ENCODE measurements at places on chromosomes 7 and 10. TPM values are rescaled to one million over a fixed set of nuclear protein-coding genes. Genes with fewer than 3 reads are reported as not detected.

DNA sequence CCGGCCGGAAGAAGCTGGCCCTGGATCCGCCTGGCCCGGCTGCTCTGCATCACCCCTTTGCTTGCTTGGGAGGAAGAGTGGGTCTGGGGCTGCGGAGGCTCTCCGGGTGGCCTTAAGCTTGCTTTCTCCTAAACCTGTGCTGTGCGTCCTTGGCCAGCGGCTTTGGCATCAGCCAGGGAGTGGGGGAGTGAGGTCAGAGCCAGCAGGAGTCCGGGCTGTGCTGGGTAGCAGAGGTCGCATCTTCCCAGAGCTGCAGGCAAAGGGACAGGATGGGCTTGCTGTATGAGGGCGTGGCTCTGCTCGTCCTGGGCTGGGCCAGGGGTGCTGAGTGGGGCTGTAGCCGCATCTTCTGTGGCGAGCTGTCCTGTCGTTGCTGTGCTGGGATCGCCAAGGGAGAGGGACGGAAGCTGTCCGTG is 21.1 kb downstream of the BNIP3 start:
- DNase-seq: no peak

DNA sequence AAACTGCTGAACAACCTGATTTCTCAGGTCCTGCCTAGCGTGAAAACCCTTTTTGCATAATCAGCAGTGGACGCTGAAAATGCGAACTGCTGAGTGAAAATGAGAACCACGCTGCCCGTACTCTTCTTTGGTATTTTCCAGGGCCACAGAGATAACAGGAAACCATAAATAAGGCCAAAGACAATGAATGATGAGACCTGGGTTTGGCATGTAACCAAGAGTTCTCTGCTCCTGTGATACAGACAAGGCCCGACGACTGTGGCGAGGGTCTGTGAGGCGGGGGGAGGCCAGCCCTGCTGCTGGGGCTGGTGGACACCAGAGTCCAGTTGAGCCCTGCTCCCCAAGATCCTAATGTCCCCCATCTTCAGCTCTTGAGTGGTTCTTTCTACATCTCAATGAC is 236.0 kb downstream of the WDR11 start:
- DNase-seq: no peak

DNA sequence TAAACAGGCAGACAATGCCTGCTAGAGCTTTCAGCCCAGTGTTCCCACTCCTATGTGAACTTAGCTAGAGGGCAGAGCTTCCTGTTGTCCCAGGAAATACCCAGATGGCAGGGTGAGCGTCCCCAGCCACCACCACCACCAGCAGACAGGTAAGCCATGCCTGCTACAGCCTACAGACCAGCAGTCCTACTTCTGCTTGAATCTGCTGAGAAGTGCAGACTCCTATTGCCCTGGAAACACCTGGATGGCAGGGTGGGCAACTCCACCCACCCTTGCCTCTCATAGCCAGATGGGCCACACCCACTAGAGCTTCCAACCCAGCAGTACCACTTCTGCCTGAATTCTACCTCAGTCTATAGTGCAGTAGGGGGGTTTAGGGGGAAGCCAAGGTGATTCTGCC is 64.4 kb downstream of the FBXL13 start:
- no peak for DNase-seq

DNA sequence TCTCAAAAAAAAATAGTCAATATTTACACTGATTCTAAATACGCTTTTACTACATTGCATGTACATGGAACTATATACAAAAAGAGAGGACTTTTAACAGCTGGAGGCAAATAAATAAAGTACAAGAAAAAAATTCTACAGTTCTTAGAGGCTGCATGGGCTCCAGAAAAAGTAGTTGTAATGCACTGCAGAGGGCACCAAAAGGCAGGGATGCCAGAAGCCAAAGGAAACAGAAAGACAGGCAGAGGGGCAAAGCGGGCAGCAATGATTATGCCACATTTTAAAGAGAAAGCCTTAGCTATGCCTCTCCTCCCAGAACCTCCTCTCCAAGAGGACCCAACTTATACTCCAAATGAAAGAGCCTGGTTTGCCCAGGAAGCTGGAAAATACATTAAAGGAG is 11.6 kb upstream of the ADCK2 start:
- no peak for DNase-seq

GRCh38 chr7:12550956-12551355 is 19.6 kb upstream of the SCIN start:
- DNase-seq: no peak

DNA sequence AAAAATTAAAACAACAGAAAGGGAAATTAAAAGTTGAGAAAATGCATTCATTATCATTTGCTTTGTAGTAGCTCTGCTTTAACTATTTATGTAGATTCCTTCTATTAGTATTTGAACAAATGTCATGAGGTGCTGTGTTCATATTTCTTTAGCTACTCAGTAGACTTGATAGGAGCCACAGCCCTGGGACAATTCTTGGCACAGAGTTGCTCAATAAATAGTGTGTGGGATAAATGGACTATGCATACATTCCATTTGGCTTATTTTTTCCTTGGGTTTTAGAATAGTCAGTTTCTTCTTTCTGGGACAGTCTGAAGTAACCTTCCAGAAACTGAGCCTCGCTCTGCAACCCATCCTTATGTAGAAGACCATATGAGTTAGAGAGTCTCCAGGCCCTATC is 13.4 kb downstream of the RPP30 start:
- DNase-seq: no peak

DNA sequence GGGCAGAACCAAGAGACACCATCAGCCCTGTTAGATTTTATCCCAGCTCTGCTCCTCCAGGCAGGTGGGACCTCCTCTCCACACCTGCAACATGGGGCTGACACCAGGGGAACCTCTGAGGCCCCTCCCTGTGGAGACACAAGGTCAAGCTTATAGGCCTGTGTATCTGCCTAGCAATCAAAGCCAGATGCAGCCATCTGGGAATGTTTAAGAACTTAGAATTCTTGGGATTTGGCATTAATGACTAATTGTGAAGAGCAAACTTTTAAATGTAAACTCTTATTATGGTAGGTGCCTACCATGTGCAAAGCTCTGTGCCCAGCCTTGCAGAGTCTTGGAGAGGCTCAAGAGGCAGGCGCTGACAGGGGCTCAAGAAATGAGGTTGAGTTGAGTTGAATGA is 52.1 kb downstream of the TBATA start:
- no peak for DNase-seq

- DNase-seq: no peak
Observed at GRCh38 chr7:46993396-46993795, 588.5 kb downstream of the TNS3 start.

GRCh38 chr10:28256776-28257175 is 46.1 kb downstream of the MPP7 start:
- DNase-seq: no peak

- DNase-seq: no peak
Observed at GRCh38 chr7:83835424-83835823, 186.5 kb upstream of the SEMA3E start.

DNA sequence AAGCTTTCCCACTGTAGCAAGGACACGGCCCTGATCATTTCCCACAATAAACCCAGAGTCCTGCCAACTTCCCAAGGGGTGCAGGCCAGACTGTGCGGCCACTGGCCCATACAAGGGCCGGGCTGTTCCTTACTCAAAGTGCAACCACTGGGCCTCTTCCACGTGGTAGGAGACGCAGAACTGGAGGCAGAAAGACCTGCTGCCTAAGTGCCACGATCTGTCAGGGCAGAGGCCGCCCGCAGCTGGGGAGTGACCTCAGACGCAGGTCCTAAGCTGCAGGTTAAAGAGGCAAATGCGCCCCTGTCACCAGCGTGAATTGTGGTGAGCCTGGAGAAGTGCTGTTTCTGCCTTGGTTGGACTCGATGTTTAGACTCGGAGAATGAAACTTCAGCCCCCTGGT is 26.2 kb downstream of the GPER1 start:
- no peak for DNase-seq

DNA sequence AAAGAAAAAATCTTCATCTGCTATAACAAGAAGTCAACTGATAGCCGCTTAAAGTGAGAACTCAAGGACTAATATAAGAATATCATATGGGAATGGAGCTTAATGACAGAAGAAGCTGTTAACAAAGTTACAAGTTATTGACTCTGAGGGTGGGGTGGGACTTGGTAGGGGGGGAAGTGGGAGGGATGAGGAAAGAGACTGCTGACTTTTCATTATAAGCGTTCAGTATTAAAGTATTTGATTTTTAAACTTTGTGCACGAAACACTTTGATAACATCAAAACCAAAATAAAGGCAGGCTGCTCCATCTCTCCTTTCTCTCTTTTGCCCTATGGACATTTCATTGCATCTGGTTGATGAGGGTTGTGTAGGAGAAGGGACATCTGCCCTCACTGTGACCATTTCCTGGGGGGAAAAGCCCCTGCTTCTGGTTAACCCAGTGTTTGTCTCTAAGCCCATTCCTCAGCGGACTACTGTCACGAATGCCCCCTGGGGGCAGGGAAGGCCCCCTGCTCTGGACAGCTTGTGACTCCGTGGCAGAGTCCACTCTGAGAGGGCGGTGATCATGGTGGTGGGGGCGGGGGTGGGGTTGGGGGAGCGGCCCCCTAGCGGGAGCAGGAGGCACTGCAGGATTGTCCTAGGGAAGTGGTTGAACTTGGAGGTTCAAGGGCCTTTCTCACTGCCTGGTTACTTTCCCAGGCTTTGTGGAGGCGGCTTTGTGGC is 17.4 kb downstream of the SLC13A4 start:
- peak; percentile 6 for DNase-seq

- no peak for DNase-seq
Observed at GRCh38 chr10:59757966-59758365, 4.7 kb upstream of the MRLN start.

GRCh38 chr7:12896316-12896715 is 208.9 kb downstream of the ARL4A start:
- DNase-seq: no peak

- DNase-seq: no peak
Observed at GRCh38 chr10:42551582-42552187, 86.7 kb downstream of the ZNF33B start.

- peak; percentile 70 for DNase-seq
Observed at GRCh38 chr10:132248455-132249225, 59.1 kb downstream of the STK32C start.

- no peak for DNase-seq
Observed at GRCh38 chr10:124667425-124668345, 76.5 kb downstream of the FAM53B start.

DNA sequence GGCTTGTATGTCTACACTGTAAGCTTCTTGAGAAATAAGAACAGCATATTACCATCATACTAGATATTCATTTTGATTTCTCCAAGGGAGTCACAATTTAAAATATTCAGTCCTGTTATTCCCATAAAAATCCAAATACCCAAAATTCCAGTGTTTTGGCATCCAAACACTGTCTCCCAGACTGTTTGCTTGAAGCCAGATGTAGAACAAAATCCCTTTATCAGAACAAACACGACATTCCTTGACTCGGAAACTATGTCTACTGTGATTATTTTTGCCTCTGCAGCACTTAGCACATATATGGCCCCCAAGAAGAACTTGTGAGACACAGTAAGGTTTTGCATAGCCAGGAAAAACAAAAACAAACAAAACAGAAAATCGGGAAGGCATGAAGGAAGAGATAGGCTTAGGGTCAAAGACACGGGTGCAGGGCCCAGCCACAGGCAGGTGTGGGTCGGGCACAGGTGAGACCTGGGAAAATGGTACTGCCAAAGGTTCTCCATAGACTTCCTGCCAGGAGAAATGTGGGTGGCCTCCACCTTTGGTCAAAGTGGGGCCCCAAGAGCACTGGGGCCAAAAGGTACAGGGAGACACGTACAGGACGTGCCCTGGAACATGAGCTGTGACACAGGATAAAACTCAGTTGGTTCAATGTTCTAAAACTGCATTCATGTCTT is 36.5 kb downstream of the CPXM2 start:
- DNase-seq: no peak

The ZNF783 gene
- total RNA-seq: 18.0 TPM

The EGR2 gene
- 14.2 TPM for total RNA-seq

The WDR86 gene
- total RNA-seq: 29.8 TPM

The HKDC1 gene
- not detected for total RNA-seq

The FAM25A gene
- not detected for total RNA-seq

The FBXL13 gene
- total RNA-seq: 2.1 TPM

The CFAP46 gene
- 4.4 TPM for total RNA-seq

The ACBD7 gene
- 12.0 TPM for total RNA-seq

The CYP2C8 gene
- 2.5 TPM for total RNA-seq
